Ecto neural progenitor cell (in vitro differentiated cells): ENCODE measurements at places on chromosomes 4 and X.

GRCh38 chrX:2385224-2385623 lies 115.6 kb downstream of the DHRSX start:
- DNase-seq = no peak

DNA sequence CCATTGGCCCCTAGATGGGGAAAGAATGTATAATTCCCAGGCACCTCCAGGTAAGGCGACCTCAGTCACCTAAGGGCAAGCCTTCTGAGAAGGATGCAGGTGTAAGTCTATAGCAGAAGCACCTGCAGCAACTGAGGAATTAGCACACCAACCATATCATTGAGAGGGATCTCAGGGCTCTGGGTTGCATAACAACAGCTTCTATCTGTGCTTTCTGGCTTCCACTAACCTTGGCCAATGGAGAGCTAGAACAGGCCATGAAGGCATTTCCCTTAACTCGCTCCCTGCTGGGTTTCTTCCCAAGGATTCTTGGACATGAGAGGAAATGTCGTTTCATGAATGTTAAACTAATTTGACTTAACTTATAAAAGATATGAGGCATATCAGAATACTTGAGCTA lies 177.8 kb upstream of the GK2 start:
- DNase-seq = no peak

GRCh38 chr4:48307528-48307927 lies 33.8 kb upstream of the SLAIN2 start:
- no peak for DNase-seq

DNA sequence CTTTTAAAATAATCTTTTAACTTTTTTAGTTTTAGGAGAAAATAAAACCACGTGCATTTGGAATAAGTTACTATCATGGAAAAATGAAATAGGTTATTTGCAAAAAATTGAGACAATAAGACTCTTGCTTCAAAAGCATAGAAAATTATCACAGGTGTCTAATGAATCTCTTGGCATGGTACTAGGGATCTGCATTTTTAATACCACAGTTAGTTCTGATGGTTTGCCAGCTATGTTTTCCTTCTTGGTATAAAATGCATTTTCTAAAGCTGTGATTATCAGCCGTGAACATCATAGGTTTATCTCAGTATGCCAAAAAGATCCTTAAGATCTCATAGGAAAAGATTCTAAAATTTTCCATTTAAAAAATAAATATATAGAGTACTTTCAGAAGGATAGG lies 83.9 kb downstream of the RASL11B start:
- DNase-seq = no peak

DNA sequence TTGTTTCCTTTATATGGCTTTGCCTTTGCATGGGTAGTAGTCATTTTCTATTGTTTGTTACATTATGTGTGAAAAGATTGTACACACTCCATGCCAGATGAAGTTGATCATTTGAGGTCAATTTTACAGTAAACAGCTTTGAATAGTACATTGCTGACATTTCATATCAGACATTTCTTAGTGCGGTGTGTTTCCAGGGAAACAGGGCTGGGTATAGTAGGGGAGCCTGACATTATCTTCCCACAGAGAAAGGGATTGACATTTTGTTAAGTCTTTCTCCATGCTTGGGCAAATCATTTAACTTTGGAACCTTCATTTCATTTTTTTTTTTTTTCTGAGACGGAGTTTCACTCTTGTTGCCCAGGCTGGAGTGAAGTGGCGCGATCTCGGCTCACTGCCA lies 5.0 kb downstream of the FUNDC2 start:
- no peak for DNase-seq

DNA sequence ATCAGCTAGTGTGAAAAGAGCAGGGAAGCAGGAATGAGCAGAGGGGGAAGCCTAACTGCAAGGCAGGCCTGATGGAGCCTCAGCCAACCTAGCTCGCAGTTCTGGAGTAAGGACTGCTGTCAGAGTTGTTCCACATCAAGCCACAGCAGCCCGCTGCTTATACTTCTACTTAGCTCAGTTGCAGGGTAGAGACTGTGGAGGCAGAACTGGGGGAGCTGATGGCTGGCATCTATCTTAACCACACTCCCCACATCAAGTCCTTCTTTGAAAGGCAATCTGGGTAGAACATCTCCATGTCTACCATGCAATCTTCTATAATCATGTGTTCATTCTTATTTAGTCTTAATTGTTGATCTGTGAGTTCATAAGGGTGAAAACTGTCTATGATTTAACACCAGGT lies 46.1 kb downstream of the DDX60 start:
- DNase-seq = no peak

DNA sequence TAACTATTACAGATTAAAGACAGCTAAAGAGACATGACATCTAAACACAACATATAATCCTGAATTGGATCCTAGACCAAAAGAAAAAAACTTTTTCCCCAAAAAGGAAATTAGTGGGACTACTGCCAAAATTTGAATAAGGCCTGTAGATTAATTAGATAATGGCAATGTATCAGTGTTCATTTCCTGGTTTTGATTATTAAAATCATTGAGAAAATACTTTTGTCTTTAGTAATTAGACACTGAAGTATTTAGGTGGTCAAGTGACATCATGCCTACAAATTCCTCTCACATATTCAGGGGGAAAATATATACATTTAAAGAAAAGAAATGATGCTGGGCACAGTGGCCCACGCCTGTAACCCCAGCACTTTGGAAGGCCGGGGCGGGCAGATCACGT lies 10.4 kb upstream of the USO1 start:
- DNase-seq = no peak

- no peak for DNase-seq
Observed at GRCh38 chr4:156336511-156336910, 382.8 kb upstream of the CTSO start.

DNA sequence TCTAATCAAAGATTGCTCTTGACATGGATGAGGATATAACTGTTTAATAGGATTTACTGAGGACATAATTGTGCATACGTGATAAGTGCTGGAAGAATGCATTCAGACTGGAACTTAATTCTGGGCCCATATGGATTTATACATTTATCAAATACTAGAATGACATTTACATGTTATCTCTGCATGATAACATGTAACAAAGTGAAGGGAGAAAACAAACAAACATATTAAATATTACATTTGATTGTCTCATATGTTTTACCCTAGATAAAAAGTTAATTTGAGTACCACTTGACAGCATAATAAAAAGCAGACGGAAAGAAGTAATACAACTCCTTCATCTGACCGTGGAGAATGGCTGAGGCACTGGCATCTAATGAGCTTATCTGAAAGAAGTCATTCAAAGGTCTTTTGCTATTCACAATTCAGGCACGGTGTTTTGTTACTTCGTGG lies 297.8 kb downstream of the PPP3CA start:
- no peak for DNase-seq

DNA sequence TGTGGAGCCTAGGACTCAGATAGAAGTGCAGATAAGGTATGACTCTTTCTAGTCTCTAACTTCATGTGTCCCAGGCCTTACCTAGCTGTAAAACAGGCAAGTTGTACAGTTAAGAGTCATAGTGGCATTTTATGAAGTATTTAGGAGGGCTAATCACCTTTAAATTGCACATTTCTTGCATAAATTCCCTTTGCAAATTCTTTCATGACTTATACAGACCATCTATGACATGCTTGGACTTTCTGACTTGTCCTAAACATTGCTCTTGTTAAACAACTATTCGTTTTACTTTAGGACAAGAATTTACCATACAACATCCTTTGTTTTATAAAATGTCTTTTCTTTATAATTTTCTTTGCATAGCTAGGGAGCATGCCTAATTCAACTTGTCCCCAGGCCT lies 7.8 kb upstream of the RRAGB start:
- DNase-seq = no peak

GRCh38 chr4:28432348-28433025 lies 1571.8 kb downstream of the STIM2 start:
- no peak for DNase-seq

- no peak for DNase-seq
Observed at GRCh38 chr4:52843351-52843750, 18.8 kb upstream of the RASL11B start.

DNA sequence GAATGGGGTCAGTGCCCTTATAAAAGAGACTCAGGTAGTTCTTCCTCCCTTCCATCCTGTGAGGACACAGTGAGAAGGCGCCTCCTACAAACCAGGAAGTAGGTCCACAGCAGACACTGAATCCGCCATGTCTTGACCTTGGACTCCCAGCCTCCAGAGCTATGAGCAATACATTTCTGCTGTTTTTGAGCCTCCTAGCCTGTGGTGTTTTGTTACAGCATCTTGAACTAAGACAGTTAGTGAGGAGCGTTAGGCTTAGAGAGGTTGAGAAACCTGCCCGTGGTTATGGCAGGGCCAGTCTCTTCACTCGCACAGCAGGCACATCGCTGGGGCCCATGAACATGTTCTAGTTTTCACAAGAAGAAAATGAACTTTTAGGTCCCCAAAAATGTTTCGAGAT lies 19.7 kb downstream of the SHROOM2 start:
- DNase-seq = no peak

GRCh38 chr4:138555108-138555507 lies 313.0 kb upstream of the SLC7A11 start:
- DNase-seq = no peak

DNA sequence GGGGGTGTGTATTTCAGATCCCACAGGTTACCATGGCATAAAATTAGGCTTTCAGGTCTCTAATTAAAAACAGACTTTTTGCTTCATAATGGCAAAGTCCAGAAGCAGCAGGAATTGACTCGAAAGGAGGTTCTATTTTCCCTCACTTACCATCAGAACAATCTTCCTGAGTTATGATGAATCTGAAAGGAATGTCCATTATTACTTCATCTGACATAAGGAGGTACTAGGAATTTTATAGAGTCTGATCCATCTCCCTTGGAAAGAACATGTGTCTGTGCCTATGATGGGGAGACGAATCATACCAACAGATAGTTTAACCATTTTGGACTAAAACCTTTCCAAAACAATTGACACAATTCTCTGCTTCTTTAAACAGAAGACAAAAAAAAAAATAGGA lies 206.3 kb upstream of the FGF13 start:
- DNase-seq = no peak
